ENCODE measurements at places on chromosomes 11 and 22.

DNA sequence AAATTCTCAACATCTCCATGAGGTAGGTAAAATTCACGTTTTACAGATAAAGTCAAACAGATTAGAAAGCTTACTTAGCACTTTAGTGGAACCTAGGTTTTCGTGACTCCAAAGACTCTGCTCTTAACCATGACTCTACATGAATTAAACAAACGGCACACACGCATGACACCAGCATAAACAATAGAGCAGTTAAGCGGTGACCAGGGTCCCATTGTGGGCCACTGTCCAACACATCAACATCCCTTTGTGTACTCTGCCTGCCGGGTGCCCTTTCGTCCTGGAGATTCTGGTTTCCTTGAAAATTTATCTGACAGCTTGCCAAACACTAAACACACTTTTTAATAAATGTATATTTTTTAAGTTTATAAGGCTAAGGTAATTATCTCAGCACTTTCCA is 941.7 kb downstream of the OPCML start:
- no peak for DNase-seq

DNA sequence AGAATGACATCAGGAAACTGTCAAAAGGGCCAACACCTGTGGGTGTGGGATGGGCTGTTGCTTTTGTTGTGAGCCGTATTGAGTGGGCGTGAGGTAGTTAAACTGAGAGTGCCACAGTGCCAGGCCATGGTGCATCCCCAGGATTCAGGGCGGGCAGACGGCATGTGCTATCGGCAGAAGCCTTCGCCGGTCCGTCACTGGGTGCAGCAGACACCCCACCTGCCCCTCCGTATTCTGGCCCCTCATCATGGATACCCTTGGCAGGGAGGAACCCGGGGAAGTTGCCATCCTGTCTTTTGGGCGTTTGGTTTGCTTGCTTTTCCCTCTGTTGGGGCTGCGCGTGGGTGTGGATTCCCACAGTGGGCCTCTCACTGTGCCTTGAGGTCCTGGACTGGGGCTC is 27.5 kb downstream of the ST14 start:
- DNase-seq, result no peak

DNA sequence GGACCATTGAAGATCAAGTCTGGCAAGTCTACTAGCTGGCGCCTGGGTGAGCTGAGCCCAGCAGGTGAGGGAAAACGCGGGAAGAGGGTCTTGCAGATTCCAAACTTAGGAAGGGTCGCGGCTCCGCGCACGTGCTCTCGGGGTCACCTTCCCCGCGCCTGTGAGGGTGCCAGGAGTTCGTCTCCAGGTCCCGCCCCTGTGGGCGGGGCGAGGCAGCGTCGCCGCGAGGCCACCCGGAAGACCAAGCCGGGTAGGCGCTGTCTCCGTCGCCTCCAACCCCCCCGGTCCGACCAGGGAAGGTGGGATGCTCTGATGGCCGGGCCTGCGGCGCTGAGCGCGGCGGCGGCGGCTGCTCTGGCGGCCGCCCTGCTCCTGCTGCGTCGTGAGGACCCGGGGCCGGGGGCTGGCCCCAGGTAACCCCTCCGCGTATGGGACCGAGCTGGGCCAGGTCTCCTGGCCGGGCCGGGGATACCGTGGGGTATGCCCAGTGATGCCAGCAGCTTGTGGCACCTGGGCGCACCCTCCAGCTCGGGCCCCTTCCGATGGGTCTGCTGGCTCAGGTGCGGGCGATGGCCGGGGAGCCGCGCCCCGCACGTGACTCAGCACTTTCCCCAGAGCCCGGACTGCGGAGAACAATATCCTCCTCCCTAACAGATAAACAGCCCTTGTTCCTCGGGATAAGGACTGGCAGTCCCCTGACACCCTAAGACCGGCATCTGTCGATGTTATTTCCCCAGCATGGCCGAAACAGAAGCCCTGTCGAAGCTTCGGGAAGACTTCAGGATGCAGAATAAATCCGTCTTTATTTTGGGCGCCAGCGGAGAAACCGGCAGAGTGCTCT is at the start of gene HTATIP2:
Gene HTATIP2 (plus strand): TSS at position 215 of the 841 bp plus-strand sequence. CDS start 524 bp downstream, at position 739.
- peak; percentile 79 for DNase-seq

DNA sequence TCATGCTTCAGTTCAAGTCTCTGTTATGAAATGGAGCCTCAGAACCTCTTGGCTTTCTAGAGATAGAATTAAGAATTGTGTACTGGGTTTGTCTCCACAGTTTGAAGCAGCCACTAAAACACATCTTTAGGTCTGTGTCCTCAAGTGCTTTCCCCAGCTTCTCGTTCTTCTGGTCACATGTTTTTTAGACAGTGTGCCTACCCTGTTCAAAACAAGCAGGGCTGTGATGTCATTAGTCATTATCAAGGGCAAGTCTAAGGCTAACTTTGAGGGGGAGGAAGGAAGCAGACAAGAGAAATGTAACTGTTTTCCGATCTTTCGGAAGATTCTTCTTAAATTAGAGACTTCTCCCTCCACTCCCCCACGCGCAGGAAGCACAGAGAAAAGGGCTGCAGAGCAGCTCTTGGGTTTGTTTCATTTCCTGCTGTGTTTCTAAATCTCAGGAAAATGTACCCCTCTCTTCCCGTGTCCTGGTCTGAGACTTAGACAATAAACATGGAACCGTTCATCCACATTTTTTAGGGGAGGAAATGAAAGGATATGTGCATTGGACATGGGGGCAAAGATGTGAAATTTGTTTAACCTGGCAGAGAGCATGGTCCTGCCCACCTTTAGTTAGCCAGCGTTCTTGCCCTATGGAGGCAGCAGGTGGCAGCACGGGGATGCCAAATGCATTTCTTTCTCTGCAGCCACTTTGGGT is 3.1 kb downstream of the AKIP1 start:
- DNase-seq, result peak; percentile 54

DNA sequence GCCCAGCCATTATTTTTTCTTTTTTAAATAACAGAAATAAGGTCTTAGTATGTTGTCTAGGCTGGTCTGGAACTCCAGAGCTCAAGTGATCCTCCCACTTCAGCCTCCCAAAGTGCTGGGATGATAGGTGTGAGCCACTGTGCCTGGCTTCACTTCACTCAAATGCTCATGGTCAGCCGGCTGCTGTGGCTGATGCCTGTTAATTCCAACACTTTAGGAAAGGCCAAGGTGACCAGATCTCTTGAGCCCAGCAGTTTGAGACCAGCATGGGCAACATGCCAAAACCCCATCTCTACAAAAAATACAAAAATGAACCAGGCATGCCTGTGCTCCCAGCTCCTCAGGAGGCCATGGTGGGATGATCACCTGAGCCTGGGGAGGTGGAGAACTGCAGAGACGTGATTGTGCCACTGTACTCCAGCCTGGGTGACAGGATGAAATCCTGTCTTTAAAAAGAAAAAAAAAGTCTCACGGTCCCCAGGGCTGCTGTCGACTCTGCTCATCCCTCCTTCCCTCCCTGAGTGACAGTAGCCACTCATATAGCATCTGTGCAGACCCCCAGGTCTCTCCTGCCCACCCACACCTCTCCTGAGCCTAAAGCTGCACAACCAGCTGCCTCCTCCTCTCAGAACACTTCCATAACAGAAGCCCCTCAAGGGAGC is 3.6 kb downstream of the YDJC start:
- no peak for DNase-seq

All from activated naive CD8-positive, alpha-beta T cell treated with anti-CD3 and anti-CD28 coated beads for 36 hours (primary cell).